GM12864 (cell line): ENCODE measurements at places on chromosomes 3 and 15.

- DNase-seq: no peak
Observed at GRCh38 chr15:94703596-94703995, 472.2 kb downstream of the MCTP2 start.

DNA sequence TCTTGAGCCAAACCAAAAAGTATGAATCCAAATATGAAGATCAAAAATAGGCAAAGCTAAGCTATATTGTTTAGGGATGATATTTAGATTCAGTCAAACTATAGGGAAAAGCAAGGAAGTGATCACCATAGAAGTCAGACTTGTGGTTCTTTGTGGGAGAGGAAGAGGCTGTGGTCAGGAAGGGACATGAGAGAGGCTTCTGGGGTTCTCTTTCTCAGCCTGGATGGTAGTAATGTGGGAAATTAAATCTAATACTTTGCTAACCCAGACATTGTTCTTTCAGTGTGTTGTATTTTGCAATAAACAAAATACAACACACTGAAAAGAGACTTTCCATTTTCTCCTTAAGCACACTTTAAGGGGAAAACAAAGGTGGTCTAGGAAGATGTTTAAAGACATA is 3.1 kb downstream of the CX3CR1 start:
- DNase-seq: no peak

GRCh38 chr3:173591401-173591800 is 193.9 kb downstream of the NLGN1 start:
- no peak for DNase-seq

DNA sequence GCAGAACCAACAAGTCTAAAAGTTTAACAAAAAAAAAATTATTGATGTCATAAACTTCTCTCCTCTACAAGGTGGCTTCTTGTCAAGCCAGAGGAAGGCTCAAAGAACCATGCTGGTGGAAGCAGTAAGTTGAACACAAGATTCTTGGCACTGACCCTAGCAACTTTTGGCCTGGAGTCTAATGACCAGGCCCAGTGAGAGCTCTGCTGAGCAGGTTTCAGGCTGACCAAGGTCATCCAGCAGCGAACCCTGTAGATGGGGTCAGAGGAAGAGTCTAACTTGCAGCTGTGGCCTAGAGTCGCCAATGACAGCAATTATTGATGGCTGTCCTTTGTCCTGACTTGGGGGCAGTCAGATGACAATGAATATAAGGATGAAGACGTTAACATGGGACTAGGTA is 43.1 kb upstream of the PDZRN3 start:
- DNase-seq: no peak

DNA sequence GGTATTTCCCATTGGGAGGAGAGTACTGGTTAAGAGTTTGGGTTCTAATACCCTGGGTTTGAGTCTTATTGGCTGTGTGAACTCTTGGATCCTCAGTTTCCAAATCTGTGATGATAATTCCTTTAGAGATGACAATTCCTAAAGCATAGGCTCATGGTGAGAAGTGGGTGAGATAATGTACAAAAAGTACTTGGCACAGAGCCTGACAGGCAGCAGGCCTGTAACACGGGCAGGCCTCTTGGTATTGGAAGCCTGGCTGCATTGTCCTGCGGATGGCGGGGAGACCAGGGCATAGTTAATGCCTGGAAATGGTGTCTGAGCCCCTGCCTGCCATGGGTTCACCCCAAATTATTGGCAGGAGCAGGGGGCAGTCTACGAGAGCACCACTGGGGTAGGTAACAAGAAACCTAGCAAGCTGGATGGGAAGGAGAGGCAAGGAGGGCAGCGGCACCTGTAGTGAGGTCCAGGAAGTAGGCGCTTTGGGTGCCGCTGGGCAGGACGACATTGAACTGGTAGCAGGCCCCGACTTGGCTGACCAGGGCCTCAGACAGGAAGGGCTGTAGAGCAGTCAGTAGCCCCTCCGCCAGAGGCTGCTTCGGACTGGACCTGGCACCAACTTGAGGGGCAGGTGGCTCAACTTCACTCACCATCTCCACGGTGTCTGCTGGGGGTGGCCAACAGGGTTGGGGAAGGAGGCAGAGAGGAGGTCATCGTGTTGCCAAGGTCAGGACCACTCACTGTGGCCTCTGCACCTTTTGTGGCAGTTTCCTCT is 7.7 kb downstream of the STOML1 start:
- DNase-seq: no peak

- DNase-seq: no peak
Observed at GRCh38 chr15:42332331-42332730, 27.0 kb upstream of the CAPN3 start.

- no peak for DNase-seq
Observed at GRCh38 chr3:195802795-195803194, 8.9 kb downstream of the MUC4 start.

GRCh38 chr3:97835761-97836160 is 13.9 kb downstream of the CRYBG3 start:
- DNase-seq: no peak

DNA sequence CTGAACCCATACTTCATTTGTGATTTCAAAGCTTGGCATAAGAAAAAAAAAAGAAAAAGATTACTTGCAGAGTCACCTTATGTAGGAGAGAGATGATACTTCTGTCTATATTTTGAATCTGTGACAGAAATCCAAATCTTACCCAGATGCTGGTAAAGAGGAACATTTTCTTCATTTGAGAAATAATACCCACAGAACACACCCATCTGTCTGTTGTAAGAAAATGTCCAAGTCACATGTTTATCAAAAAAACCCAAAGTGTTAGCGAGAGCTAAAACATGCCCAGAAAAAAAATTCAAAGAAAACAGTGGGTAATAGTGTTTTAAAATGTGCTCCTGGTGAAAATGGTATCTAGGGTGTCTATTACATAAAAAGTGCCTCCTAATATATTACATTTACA is 18.0 kb upstream of the RAP2B start:
- DNase-seq: no peak

DNA sequence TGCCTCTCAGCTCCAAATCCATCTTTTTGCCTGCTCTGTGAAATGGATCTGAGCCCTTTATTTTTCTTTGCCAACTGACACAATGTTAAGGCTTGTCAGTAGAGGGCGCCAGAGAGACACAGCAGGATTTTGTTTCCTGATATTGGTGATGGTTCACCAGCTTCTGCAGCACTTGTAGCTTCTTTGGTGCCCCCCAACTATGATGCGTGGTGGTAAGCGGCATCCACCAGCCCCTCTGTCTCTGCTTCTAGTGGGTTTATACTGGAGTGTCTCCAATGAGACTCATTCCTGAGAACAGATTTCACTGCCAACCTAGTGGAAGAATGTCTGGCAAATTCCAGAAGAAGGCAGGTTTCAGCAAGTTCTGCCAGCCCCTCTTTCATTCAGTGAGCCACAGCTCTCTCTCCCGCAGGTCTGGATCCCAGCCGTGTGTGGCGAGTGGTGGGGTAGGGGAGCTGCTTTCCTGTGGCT is 471.9 kb upstream of the FRG2C start:
- no peak for DNase-seq

GRCh38 chr3:44961888-44962287 is 14.1 kb downstream of the ZDHHC3 start:
- DNase-seq: no peak

DNA sequence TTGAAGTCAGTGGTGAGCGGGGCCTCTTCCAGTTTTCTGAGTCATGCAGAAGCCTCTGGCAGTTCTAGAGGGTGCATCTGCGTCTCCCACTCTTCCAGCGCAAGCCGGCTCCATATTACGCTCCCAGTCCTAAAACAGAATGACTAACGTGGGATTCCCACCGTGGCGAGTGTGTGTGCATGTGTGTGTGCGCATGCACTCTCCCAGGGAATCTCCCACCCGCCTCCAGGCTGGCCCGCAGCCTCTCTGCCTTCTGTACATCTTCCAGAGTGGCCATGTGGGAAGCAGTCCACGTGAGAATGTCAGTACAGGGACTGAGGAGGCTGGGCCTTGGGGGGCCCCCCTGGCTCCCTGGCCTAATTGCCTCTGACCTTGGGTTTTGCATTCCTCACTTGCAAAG is 87.7 kb downstream of the LSM3 start:
- no peak for DNase-seq

DNA sequence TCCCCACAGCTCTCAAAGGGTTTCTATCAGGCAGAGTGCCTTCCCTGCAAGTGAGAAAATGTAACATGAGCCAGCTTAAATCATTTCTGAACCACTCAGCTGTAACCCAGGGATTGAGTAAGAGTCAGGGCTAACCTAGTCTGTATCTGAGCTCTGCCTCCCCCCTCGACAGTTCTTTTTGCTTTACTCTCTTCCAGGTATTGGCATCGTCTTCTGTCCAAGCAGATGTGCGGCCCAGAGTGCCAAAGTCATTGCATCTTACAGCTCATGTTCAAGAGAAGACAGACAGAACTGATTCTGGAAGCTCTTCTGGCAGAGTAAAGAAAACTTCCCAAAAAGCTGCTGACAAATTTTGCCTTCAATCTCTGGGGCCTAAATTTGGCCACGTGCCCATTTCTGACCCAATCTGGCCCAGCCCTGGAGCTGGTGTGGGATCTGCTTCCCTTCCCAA is 74.8 kb downstream of the ABHD5 start:
- no peak for DNase-seq

GRCh38 chr3:75237477-75237876 is 426.7 kb upstream of the FRG2C start:
- DNase-seq: no peak

GRCh38 chr3:184016811-184017671 is 643 bp downstream of the ABCC5 start:
- no peak for DNase-seq

GRCh38 chr3:3927965-3928364 is 128.7 kb downstream of the LRRN1 start:
- DNase-seq: no peak

- no peak for DNase-seq
Observed at GRCh38 chr3:176767385-176767784, 429.9 kb downstream of the TBL1XR1 start.

GRCh38 chr3:73602170-73602569 is 22.6 kb downstream of the PDZRN3 start:
- no peak for DNase-seq

GRCh38 chr15:74620636-74621545 is 5.3 kb downstream of the CLK3 start:
- DNase-seq: no peak

DNA sequence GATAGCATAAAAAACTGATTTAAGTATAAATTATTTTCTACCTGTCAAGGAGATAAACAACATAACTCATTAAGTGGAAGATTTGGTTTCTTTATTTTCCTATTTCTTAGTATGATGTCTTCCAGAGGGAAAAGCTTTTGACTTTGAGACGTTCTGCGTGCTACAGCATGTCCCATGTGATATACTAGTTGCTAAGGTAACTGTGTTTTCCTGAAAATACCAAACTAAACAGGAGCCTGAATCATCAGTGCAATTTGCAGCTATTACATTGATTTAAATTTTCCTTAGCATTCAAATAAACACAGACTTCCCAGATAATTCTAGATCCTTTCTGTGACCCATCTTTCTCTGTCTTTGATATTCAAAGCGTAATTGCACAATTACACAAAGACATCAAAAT is 117.7 kb upstream of the P2RY1 start:
- no peak for DNase-seq

DNA sequence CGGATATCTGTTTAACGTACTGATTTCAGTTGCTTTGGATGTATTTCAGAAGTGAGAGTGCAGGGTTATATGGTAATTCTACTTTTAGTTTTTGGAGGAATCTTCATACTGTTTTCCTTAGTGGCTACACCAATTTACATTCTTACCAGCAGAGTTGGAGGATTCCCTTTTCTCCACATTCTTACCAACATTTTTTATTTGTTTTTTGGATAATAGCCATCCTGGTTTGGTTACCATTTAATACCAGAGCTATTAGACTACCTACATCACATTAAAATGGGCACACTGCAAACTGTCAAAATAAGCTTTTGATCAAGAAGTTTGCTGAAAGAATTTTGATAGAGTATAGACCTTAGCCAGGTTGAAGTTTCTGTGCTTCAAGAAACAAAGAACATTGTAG is 217.2 kb upstream of the CFAP20DC start:
- no peak for DNase-seq

DNA sequence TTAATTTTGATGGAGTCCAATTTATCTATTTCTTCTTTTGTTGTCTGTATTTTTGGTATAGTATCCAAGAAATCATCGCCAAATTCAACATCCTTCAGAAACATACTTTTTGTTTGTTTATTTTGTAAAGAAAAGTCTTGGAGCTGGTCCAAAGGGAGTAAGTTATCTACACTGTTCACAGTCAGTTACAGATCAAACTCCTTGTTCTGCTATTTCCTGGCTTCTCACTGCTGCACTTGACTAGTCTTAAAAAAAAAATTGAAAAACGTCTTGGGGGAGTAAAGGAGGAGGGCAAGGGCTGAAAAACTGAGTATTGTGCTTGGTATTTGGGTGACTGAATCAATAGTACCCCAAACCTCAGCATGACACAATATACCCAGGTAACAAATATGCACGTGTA is 105.6 kb downstream of the NFKBIZ start:
- DNase-seq: no peak

DNA sequence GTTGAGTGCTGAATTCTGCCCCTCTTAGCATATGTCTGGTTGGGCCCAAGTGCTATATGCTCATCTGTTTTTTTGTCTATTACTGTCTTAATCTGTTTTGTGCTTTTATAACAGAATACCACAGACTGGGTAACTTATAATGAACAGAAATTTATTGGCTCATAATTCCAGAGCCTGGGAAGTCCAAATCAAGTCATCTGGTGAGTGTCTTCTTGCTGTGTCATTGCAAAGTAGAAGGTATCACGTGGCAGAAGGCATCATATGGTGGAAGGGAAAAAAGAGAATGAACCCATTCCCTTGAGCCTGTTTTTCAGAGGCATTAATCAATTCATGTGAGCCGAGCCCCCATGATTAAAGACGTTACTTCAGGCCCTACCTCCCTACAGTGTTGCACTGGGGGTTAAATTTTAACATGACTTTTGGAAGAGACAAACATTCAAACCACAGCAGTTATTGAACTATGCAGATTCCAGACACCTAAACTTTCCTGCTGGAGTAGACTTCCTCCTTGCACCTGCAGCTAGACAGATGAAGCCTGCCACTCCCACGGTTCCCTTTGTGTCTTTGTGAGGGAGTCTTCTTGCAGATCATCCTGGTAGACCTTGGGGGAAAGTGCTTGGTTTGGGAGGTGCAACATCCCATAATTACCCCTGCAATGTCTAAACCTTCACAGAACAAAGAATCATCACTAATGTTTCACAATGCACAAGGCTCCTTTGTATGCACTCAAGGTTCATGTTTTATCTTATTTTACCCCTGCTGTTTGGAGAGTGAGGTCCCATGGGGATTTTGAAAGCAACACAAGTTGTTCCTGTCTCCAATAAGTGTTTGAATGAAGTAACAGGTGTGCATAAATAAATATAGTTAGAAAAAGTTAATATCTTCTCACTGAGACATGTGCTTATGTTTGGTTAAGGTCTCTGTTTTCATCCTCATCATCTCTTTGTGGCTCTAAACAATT is 64.7 kb upstream of the XCR1 start:
- DNase-seq: no peak

- no peak for DNase-seq
Observed at GRCh38 chr3:78050276-78051065, 1010.6 kb downstream of the ROBO2 start.

- no peak for DNase-seq
Observed at GRCh38 chr15:41544650-41545015, 576 bp upstream of the RPAP1 start.
